ENCODE measurements at places on chromosomes 4 and X.

- DNase-seq, result no peak
Observed at GRCh38 chr4:160894809-160895208, 1269.0 kb downstream of the FSTL5 start.

DNA sequence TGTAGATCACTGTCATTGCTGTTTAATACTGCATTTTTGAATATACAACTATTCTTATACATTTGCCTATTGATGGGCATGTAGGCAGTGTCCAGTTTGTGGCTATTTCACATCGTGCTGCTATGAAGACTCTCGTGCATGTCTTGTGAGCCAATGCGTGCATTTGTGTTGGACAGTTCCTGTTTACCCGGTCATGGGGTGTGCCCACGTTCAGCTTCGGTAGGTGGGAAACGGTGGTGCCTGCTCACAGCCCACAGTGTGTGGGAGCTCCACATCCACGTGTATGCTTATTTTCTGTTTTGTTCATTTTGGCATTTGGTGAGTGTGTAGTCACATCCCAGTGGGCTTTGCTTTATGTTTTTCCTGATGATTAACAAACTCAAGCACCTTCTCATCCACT is 19.7 kb upstream of the RNF212 start:
- DNase-seq, result no peak

- no peak for DNase-seq
Observed at GRCh38 chr4:6123541-6123940, 76.8 kb downstream of the JAKMIP1 start.

- DNase-seq, result no peak
Observed at GRCh38 chrX:126820700-126821420, 1.3 kb downstream of the PRR32 start.

DNA sequence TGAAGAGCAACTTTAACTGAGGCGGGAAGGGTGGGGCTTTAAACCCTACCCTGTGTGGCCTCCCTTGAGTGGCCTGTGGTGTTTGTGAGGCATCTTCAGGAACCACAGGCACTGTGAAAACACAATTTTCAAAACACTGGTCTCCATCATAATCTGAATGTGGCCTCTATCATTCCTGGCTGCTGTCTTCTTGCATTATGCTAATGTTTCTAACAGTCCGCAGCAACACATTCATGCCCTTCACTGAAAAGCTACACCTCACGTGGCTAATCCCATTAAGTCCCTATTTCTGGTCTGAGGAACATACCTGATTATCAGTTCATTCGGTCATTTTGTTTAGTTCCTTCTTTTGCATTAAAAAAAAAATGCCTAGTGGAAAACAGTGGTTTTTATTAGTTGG is 94.6 kb downstream of the F11 start:
- DNase-seq, result no peak

DNA sequence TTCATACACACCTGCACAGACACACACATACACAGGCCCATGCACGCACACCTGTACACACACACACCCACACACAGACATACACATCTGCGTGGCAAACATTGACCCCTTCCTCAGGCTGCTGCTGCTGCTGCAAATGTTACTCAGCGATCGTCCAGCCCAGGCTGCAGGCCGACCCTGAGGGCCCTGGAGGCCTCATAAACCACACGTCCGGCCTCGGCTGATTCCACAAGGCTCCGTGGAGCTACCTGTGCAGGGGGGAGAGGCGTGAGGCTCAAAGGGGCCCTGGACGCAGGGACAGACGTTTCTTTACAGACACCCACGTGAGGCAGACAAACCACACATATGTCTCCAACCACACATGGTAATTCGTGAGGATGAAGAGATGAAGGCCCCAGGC is 53.9 kb upstream of the PPP2R3B start:
- no peak for DNase-seq

DNA sequence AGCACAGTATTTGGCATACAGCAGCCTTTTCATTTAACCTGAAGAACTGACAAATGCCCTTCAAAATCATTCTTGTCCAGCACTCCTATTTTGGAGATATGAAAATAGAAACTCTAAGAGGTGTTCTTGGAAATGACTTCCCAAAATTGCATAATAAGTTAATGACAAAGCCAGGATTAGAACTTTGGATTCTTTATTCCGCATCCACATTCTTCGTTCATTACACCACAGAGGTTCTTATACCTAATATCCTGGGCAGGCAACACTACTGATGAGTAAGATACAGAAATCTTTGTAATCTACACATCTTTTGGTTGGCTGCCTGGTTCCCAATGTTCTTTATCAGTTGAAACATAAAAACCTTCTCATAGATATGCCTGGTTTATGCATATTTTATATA is 5.9 kb downstream of the COL25A1 start:
- no peak for DNase-seq

- no peak for DNase-seq
Observed at GRCh38 chr4:179989975-179990374, 2253.2 kb upstream of the TENM3 start.

GRCh38 chrX:148555571-148556243 is 55.3 kb downstream of the AFF2 start:
- no peak for DNase-seq

- DNase-seq, result peak; percentile 66
Observed at GRCh38 chr4:76704133-76704881, 193.6 kb downstream of the SOWAHB start.

- DNase-seq, result no peak
Observed at GRCh38 chr4:41039317-41039716, 175.0 kb downstream of the APBB2 start.

DNA sequence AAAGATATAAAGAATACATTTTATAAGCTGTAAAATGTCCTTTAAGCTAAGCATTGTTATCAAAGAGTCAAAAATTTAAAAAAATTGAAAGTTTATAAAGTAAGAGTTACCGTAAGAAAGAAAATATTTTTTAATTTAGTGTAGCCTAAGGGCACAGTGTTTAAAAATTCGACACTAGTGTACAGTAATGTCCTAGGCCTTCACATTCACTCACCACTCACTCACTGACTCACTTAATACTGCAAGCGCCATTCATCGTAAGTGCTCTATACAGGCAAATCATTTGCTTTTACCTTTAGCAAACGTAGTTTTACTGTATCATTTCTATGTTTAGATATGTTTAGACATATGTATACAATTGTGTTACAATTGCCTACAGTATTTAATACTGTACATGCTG is 20.2 kb downstream of the GLRA3 start:
- peak; percentile 52 for DNase-seq

- DNase-seq, result no peak
Observed at GRCh38 chr4:2823671-2824328, 19.8 kb upstream of the ADD1 start.

DNA sequence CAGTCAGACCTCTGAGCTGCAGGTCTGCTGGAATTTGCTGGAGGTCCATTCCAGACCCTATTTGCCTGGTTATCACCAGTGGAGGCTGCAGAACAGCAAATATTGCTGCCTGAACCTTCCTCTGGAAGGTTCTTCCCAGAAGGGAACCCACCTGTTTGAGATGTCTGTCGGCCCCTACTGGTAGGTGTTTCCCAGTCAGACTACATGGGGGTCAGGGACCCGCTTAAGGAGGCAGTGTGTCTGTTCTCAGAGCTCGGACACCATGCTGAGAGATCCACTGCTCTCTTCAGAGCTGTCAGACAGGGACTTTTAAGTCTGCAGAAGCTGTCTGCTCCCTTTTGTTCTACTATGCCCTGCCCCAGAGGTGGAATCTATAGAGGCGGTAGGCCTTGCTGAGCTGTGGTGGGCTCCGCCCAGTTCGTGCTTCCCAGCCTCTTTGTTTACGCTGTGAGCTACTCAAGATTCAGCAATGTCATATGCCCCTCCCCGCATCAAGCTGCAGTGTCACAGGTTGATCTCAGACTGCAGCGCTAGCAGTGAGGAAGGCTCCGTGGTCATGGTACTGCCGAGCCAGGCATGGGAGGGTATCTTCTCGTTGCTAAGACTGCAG is 44.1 kb upstream of the KDR start:
- no peak for DNase-seq

GRCh38 chrX:149145845-149146285 is 359.2 kb downstream of the IDS start:
- DNase-seq, result no peak

- peak; percentile 15 for DNase-seq
Observed at GRCh38 chrX:118225711-118226428, 109.3 kb upstream of the KLHL13 start.

- DNase-seq, result no peak
Observed at GRCh38 chrX:23168291-23168690, 166.4 kb upstream of the PTCHD1 start.

DNA sequence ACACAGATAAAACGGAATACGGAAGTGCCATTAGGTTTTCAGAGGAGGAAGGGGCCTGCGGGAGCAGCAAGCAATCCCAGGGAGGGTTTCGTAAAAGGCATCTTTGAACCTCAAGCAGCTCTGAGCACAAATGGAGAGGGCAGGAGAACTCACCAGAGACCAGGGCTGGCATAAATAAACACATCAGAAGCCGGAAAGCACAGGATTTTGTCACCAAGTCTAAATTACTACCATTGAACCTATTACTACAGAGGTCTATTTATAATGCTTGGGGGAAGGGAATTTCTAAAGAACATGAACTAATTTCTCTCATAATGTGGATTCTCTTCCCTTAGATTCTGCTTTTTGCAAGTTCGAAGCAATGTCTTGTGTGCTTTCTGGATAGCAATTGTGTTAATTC is 39.6 kb upstream of the MBTPS2 start:
- no peak for DNase-seq

DNA sequence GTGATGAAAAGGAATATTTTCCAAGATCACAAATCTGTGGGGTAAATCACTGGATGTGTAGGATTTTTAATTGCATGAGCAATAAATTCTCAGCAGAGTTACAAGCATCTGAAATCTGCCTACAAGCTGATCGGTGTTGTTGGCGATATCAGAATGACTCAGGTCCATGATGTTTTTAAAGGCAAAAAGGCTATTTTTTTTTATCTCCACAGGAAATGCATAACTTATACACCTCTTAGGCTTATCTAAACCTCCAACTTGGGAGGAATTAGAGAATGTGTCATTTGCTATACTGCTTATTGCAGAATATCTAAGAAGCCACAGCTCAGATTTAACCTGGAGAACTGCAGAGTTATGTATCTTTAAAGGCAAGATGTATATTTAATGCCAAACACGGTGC is 61.6 kb downstream of the KIT start:
- DNase-seq, result no peak

GRCh38 chr4:158201876-158202275 is 8.4 kb upstream of the TMEM144 start:
- DNase-seq, result no peak

GRCh38 chr4:137531986-137532868 is at the start of gene PCDH18:
Gene PCDH18 (minus strand): TSS chr4:137532494. CDS start chr4:137532088, 406 bp downstream.
- peak; percentile 86 for DNase-seq

GRCh38 chr4:4851081-4851480 is 8.4 kb upstream of the MSX1 start:
- no peak for DNase-seq

DNA sequence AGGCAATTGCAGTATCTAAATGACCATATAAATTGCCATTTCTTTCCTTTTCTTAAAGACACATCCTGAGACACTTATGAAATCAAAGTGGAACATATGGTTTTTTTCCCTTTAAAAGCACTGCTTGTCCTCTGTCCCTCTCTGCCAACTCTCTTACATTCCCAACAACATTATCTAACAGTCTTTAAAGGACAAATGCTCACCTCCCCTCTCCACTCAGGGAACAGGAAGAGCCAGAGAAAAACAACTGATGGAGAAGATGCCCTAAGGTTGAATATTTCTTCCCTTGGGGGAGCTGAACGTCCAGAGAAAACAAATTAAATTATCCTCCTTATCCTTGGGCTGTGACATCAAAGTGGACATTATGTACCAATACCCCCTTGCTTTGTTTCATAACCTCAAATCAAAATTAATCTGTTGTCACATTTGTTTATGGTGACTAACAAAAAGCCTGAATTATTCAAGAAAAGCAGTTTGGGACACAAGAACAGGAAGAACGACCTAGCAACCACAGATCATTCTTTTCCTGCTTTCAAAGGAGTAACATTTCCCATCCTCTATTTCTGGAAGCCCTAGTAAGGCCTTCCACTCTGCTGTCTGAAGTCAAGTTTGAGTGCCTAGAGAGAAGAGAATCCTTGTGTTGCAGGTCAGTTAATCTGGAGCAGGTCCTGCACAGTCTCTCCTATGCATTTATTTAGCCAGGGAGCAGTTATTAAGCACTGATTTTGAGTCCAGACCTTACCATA is 52.6 kb upstream of the PAGE1 start:
- no peak for DNase-seq

Data from ELR (cell line).